ENCODE measurements at places on chromosomes 1 and 21. TPM values are rescaled to one million over a fixed set of nuclear protein-coding genes. Genes with fewer than 3 reads are reported as not detected.

The ELOA gene
- 29.8 TPM for total RNA-seq

The CLDN17 gene
- not detected for total RNA-seq

The DNAI4 gene
- total RNA-seq = 2.9 TPM

The OR6N1 gene
- total RNA-seq = not detected

The NCF2 gene
- 15.8 TPM for total RNA-seq

The MRPL39 gene
- 36.0 TPM for total RNA-seq

The LRRC38 gene
- total RNA-seq = not detected

The SPAG17 gene
- total RNA-seq = not detected

The NUDT4B gene
- total RNA-seq = 0.52 TPM

The KRTAP11-1 gene
- not detected for total RNA-seq

The ESPN gene
- 0.56 TPM for total RNA-seq

The ZNF670 gene
- 1.2 TPM for total RNA-seq

The ZFP69 gene
- total RNA-seq = 2.7 TPM

The HES5 gene
- not detected for total RNA-seq

The FABP3 gene
- not detected for total RNA-seq

The PDZK1 gene
- 0.42 TPM for total RNA-seq

Measured in activated CD4-positive, alpha-beta T cell treated with anti-CD3 and anti-CD28 coated beads, Interleukin-2, amount 10 ng/mL, durations not matched to agents 7 days and 5 days (primary cell).